ENCODE measurements at places on chromosomes 4 and X.
A peak's percentile ranks its signal among the peaks of the same experiment; 100 is the strongest.

GRCh38 chrX:13223868-13224567 lies 95.8 kb downstream of the ATXN3L start:
- DNase-seq = peak; percentile 15

DNA sequence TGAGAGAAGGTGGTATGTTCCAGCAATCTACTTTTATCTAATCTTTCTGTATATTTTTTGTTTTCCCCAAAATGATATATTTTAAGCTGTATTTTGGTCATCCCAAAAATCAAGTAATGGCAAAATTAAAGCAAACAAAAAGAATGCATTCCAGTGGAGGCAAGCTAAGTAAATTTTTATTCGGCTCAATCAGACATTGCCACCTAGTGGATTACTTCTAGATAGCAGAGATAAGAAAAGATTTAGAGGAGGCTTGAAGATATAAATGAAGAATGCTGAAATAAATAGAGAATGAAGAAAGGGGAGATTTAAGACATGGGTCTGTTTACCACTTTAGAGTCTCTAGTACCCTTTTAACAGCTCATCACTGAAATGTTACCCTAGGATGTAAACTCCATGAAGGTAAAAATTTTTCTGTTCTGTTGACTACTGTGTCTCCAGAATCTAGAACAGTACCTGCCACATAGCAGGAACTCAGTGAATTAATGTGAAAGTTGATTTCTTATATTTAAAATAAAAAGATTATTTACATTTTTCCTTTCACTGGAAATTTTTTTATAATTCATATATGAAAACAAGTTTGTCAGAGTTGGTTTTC lies 110.9 kb upstream of the ANK2 start:
- peak; percentile 22 for DNase-seq

- no peak for DNase-seq
Observed at GRCh38 chr4:76233529-76233928, 18.0 kb upstream of the FAM47E start.

DNA sequence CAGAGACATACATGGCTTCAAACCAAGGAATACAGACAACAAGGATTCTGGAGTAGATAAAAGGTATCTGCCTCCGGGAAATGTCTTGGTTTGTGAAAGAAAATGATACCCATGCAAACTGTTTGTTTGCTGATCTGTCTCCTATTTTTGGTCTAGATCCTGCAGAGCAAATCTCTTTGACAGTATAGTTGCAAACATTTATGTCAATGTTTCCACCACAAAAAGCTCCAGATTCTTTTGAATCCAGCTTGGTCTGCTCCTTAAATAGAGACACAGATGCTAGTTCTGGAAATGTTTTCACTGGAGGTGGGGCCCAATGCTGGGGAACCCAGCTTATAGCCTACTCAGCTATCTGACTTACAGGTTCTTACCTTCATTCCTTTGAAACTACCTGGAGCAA lies 119.7 kb downstream of the ATG4A start:
- no peak for DNase-seq

GRCh38 chrX:144327495-144327894 lies 443.6 kb downstream of the UBE2NL start:
- no peak for DNase-seq

DNA sequence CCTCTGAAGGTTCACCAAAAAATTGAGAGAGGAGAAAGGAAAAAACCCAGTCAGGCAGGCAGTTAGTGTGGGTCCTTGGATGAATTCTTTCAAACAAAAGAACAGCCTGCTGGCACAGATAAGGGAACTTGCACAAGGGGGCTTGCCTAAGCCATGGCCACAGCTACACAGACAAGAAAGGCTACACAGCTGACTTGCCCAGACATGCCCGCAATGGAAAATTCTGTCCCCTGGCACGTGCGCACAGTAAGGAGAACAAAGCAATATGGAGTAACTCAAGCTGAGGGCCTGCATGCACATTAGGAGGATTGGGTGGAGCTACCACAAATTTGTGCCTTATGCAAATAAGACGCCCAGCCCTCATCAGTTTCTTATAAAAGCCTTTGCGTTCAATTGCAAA lies 512.5 kb upstream of the HTR2C start:
- DNase-seq = no peak

DNA sequence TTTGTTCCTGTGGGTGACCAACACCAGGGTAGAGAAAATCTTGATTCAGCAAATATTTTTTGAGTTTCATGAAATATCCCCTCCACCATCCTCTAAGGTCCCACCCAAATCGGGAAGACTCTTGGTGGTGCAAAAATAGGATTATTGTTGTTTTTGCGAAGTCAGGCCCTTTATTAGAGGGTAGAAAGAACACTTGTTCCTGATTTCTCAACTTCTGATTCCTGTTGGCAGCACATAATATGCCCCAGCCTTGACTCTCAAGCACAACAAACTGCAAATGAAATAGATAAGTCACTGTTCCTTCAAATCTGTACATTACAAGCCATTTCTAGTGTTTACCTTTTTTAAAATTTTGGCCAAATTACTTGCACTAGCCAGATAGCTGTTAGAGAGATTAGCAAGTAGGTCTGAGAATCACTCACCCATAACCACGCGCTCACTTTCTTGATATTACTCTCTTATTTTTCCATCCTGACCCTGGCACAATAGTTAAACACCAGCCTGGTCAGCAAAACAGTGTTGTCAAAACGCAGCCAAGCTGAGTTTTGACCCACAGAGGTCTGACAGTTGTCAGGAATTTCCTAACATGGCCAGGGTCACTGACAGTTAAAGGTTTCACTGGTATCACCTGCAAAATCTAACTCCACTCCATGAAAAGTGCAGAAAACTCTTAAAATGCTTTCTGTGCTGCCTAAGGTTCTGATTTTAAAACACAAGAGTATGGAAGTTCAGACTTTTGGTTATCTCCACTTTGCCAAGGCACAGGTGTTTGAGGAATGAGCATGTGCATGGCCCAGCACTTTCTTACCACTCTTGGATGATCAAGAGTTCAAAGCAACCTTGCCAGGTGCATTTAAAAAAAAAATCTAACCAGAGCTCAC lies 69.8 kb downstream of the RBM47 start:
- DNase-seq = no peak

Data from AG09319 (cell line).